ENCODE measurements at places on chromosomes 7 and 10. TPM values are rescaled to one million over a fixed set of nuclear protein-coding genes. Genes with fewer than 3 reads are reported as not detected.

DNA sequence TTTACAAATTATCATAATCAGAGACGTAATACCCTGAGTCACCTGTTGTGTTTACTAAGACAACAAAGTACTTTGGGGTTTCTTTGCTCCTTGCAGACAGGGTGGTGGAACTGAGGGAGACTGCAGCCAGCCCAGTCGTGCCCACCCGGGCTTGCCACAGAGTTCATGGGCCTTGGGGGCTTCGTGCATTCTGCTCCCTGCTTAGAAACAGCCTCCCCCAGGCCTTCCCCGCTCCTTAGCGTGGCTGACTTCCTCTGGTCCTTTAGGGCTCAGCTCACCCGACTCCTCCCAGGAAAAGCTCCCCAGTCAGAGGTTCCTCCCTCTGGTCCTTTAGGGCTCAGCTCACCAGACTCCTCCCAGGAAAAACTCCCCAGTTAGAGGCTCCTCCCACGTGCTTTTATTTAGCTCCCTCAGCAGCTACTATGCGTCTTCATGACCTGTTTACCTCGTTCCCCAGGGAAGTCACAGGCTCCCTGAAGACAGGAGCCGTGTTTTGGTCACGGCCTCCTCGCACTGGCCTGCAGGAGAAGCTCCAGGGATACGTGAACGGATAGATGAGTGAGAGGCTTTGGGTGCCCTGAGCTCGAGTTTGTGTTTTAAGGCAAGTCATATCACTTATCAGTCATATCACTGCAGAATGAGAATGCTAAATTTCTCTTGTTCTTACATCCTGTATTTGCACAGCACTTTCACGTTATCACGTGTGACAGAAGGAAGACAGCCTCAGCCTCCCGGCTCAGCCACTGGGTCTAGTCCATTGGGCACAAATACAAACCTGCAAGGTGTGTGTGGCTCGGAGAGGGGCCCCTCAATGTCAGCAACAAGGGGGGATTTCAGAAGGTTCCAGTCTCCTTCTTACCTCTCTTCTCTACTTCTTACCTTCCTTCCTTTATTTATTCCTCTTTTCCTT is 52.7 kb upstream of the VIPR2 start:
- H3K4me1 ChIP-seq = no peaks in the 10 kb centered on the region
- no peak for DNase-seq
- peaks cover under 1% of the 10 kb centered on the region for H3K27me3 ChIP-seq
- no peak overlapping the region for H3K27ac ChIP-seq
- no peaks in the 10 kb centered on the region for H3K36me3 ChIP-seq
- H3K4me3 ChIP-seq = no peak overlapping the region

The NUTM2E gene
- total RNA-seq = 0.10 TPM

- H3K36me3 ChIP-seq = no peaks in the 10 kb centered on the region
- H3K27ac ChIP-seq = no peak overlapping the region
- H3K4me3 ChIP-seq = no peak overlapping the region
- H3K4me1 ChIP-seq = no peaks in the 10 kb centered on the region
- peaks cover 5% of the 10 kb centered on the region for H3K27me3 ChIP-seq
- no peak for DNase-seq
Observed at GRCh38 chr10:123772645-123773508, 106.7 kb downstream of the GPR26 start.

The CTNNA3 gene
- 101 TPM for total RNA-seq

The SLIT1 gene
- total RNA-seq = 0.15 TPM

DNA sequence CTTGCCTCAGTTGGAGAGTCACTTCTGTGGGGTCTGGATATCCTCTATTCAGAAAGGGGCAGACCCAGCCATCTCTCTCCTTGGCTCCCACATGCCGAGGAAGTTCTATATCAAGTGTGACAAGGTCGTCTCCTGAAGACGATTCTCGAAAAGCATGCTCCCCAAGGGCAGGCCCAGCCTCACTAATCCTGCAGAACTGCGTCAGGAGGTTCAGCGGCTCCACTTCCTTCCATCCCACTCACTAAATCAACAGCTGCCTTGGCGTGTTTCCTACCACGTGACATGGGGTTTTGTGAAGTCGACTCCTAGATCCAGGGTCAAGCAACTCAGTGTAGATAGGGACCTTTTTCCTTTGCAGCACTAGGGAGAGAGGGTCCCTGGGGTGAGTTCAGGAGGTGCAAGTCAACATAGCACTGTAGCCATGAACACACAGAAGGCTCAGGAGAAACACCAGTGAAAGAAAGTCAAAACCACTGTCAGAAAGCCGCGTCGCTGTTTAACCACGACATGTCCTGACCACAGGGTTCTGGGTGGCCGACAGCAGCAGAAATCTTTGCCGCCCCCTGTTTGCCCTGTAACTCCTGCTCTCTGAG is 156.4 kb downstream of the PRPF18 start:
- H3K27ac ChIP-seq = no peak overlapping the region
- H3K4me3 ChIP-seq = no peak overlapping the region
- no peaks in the 10 kb centered on the region for H3K4me1 ChIP-seq
- peak; percentile 49 for DNase-seq
- no peaks in the 10 kb centered on the region for H3K27me3 ChIP-seq

DNA sequence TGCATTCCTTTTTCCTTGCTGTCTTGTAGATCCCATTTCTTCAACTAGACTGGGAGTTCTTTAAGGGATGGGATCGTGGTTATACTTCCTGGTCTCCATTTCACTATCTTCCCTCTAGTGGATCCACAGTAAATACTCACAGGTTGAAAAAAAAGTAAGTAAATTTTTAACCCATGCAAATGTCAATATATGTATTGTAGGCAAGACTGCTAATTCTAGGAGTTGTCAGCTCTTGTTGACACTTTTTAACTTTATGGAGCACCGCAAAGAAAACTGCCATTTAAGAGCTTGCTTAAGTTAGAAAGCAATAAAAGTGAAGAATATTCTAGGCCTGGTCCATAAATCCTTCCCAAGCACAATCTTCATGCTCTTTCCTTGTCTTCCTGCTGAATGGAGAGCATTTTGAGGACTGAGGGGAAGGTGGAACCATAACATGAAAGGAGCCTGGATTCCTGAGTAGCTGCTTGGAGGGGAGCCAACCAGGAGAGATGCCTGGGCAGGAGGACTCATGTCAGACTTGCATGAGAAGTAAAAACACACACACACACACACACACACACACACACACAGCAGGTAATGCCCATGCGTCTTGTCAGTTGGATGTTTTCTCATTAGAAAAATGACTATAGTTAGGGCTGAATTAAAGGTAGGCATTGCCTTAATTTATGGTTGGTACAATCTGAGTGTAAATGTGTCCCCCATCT is 32.2 kb downstream of the VWA2 start:
- no peak overlapping the region for H3K4me3 ChIP-seq
- no peaks in the 10 kb centered on the region for H3K36me3 ChIP-seq
- H3K27ac ChIP-seq = no peak overlapping the region
- peaks cover 13% of the 10 kb centered on the region for H3K4me1 ChIP-seq
- no peaks in the 10 kb centered on the region for H3K27me3 ChIP-seq

DNA sequence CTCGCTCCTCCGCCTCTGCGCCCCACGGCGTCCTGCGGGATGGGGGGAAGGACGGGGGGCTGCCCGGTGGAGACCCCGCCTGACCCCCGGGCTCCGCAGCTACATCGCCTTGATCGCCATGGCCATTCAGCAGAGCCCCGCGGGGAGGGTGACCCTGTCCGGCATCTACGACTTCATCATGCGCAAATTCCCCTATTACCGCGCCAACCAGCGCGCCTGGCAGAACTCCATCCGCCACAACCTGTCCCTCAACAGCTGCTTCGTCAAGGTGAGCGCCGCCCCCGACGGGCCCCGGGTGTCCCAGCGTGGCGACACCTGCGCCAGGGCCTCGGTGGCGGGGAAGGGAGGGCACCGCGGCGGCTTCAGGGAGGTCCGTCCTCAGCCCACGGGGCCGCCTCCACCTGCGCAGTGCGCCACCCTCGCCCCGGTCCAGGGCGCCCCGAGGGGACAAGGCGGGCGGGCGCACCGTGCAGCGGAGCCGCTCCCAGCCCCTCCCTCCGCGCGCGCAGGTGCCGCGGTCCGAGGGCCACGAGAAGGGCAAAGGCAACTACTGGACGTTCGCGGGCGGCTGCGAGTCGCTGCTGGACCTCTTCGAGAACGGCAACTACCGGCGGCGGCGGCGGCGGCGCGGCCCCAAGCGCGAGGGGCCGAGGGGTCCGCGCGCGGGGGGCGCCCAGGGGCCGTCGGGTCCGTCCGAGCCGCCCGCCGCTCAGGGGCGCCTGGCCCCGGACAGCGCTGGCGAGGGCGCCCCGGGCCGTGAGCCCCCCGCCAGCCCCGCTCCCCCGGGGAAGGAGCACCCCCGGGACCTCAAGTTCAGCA is 793 bp downstream of the FOXL3 start:
- peaks cover 18% of the 10 kb centered on the region for H3K27me3 ChIP-seq
- H3K27ac ChIP-seq = no peak overlapping the region
- no peak overlapping the region for H3K4me3 ChIP-seq
- peaks cover 5% of the 10 kb centered on the region for H3K4me1 ChIP-seq
- no peak for DNase-seq

DNA sequence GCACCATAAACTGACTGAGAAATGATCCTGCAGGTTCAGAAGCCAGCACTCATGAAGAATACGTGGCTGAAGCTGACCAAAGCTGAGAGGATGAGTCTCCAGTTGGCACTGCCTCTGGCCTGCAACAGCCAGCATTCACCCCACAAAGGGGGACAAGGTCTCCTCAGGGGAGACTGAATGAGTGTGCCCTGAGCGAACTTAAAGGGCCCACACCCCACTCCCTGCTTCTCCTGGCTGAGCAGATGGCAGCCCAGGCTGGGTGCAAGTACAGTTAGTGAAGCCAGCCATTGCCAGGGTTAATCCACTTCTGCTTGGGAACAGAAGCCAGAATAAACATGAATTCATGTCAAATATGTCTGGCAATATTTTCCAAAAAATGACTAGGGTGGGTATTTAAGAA is 98.1 kb downstream of the PPP1R17 start:
- DNase-seq = no peak
- H3K27ac ChIP-seq = no peak overlapping the region
- H3K4me3 ChIP-seq = no peak overlapping the region
- peaks cover 10% of the 10 kb centered on the region for H3K4me1 ChIP-seq
- H3K36me3 ChIP-seq = peaks cover 13% of the 10 kb centered on the region

DNA sequence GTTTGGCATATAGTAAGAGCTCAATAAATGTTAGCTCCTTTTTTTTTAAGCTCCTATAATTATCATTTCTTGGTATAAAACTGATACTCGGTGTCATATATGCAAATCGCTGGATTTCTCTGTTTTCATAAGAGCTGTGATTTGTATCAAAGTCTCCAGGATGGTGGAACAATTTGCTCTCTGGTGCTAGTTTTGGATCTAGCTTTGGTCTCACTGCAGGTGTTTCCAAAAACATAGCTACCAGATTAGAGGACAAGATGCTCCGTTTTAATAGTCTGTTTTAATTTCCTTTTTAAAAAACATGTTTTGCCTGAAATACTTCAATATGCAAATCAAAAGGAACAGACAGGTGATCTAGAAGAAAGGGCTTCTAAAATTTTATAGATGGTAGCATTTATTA is 25.3 kb downstream of the ADAM22 start:
- H3K4me3 ChIP-seq = no peak overlapping the region
- no peak overlapping the region for H3K27ac ChIP-seq
- no peaks in the 10 kb centered on the region for H3K36me3 ChIP-seq
- H3K4me1 ChIP-seq = no peaks in the 10 kb centered on the region

Measured in heart right ventricle (tissue), 16 donors.